ENCODE measurements at places on chromosomes 4 and X. TPM values are rescaled to one million over a fixed set of nuclear protein-coding genes. Genes with fewer than 3 reads are reported as not detected.

DNA sequence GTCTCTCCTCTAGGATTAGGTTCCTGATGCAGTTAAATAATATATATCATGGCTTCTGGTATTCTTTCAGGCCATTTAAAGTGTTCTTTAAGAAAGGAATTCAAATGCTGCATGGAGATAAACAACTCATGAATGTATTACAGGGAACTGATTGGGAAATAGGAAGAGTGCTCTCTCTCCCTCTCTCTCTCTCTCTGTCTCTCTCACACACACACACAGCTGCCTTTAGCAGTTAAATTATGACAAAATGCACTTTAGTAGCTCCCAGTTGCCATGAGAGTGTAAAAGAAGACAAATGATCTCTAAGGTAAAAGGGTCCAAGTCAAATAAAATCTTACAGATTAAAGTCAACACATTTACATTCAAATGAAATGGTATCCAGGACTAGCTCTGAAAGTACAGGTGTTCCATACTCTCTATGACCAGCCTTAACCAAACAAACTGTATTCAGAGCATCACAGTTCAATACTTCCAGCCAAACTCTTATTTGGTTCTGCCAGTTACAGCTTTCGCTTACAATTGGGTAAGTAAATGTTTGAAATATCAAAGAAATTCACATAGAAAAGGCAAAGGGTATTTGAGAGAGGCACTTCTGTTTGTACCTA lies 94.7 kb upstream of the CXXC4 start:
- H3K27me3 ChIP-seq = no peaks in the 10 kb centered on the region
- H3K4me1 ChIP-seq = no peaks in the 10 kb centered on the region
- H3K4me3 ChIP-seq = no peak overlapping the region
- no peaks in the 10 kb centered on the region for H3K36me3 ChIP-seq
- no peak overlapping the region for H3K27ac ChIP-seq

GRCh38 chr4:99002279-99002678 lies 6.8 kb downstream of the METAP1 start:
- no peaks in the 10 kb centered on the region for H3K27me3 ChIP-seq
- no peak overlapping the region for H3K4me3 ChIP-seq
- no peak for DNase-seq
- H3K27ac ChIP-seq = no peak overlapping the region

DNA sequence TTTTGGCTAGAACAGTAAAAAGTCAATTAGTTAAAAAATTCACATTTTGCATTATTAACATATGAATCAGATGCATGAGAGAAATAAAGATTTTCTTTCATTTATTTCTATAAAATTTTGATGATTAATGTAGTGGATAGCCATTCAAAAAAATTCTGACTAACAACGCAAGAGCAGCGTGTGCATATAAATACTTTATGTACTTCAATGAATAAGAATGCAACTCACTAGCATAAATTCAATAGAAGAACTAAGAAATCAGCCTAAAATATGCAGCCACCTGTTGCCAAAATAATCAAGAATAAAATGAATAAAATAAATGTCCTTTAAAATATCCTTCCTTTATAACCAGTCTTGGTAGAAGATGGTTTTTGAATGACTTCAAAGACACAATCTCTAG lies 471.9 kb downstream of the PDGFC start:
- H3K27me3 ChIP-seq = no peaks in the 10 kb centered on the region
- no peaks in the 10 kb centered on the region for H3K36me3 ChIP-seq
- no peak for DNase-seq
- H3K4me1 ChIP-seq = peaks cover 4% of the 10 kb centered on the region
- no peak overlapping the region for H3K27ac ChIP-seq

DNA sequence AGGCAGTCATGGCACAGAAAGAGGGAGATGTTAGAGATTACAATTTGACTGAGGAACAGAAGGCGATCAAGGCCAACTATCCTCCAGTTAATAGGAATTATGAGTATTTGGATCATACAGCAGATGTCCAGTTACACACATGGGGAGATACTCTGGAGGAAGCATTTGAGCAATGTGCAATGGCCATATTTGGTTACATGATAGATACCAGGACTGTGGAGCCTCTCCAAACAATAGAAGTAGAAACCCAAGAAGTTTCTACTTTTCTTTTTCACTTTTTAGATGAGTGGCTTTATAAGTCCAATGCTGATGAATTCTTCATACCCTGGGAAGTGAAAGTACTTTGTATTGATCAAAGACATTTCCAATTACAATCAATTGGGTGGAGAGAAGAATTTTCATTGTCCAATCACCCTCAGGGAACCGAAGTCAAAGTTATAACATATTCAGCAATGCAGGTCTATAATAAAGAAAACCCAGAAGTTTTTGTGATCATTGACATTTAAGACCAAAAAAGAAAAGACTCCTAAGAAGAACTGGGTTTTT lies 139.1 kb downstream of the MAB21L2 start:
- H3K36me3 ChIP-seq = peaks cover 15% of the 10 kb centered on the region
- H3K27ac ChIP-seq = no peak overlapping the region
- H3K4me3 ChIP-seq = no peak overlapping the region
- H3K27me3 ChIP-seq = no peaks in the 10 kb centered on the region
- DNase-seq = no peak

GRCh38 chr4:47830265-47831025 lies 7.4 kb downstream of the CORIN start:
- no peak overlapping the region for H3K27ac ChIP-seq
- no peak for DNase-seq
- H3K4me3 ChIP-seq = no peak overlapping the region
- H3K27me3 ChIP-seq = peaks cover 8% of the 10 kb centered on the region
- peaks cover 2% of the 10 kb centered on the region for H3K4me1 ChIP-seq

DNA sequence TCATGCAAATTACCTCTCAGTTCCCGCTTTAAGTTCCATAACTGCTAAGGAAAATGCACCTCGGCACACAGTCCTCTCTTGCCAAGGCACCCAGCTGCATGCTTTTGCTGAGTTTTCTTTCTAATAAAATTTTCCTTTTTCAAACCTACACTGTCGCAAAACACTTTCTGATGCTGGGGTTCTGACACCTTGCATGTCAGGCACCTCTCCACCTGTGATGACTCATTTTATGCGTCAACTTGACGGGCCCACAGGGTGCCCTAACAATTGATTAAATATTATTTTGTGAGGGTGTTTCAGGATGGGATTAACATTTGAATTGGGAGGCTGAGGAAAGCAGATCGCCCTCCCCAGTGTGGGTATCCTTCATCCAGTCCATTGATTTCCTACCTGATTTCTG lies 291.0 kb upstream of the STS start:
- DNase-seq = no peak
- H3K27ac ChIP-seq = no peak overlapping the region
- H3K36me3 ChIP-seq = no peaks in the 10 kb centered on the region

DNA sequence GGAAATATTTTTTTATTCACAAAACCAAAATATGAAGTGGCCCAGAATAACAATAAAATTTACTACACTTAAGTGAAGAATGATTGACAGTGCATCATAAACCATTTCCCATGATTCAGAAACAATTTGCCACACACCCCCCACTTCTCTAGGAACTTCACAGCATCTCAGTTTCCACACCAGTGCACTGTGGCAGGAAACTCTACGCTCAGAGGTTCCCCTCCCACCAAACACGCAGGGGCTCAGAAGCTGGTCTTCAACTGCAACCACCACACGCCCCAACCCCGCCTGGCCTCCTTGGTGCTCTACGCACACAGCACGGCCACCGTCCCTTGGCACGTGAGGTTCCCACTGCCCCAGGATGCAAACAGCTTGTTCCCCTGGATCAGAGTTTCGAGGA lies 63.7 kb downstream of the ZFYVE28 start:
- H3K36me3 ChIP-seq = no peaks in the 10 kb centered on the region
- H3K27ac ChIP-seq = no peak overlapping the region
- H3K4me1 ChIP-seq = no peaks in the 10 kb centered on the region

- H3K36me3 ChIP-seq = no peaks in the 10 kb centered on the region
- no peaks in the 10 kb centered on the region for H3K27me3 ChIP-seq
- no peak for DNase-seq
- peaks cover 29% of the 10 kb centered on the region for H3K4me1 ChIP-seq
- H3K4me3 ChIP-seq = no peak overlapping the region
- peak overlapping the region; percentile 16 for H3K27ac ChIP-seq
These were observed 16.1 kb downstream of the RNF4 start for GRCh38 chr4:2484993-2485392.

DNA sequence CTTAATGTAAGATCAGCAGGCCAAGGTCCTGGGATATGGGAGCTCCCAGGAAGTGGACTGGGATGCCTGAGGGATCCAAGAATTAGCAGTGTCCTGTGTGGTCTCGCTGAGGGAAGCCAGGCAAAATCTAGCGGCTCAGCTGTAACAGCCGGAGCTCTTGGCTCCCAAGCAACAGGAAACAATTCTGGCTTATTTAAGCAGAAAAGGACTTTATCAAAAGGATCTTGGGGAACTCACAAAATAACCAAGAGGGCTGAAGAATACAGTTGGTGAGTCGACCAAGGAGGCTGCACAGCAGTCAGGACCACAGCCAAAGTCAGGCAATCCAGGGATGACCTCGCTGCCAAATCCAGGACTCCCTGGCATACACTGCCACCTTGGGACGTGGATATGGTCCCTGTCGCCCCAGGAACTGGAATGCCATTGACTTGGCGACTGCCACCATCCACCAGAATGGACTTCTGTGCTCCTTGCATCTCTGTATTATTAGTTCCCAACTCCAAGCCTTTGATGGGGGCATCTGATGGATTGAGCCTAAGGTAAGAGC lies 165.3 kb upstream of the BCOR start:
- no peak overlapping the region for H3K4me3 ChIP-seq
- H3K27ac ChIP-seq = peak overlapping the region; percentile 90
- no peak for DNase-seq
- no peaks in the 10 kb centered on the region for H3K36me3 ChIP-seq
- peaks cover 46% of the 10 kb centered on the region for H3K4me1 ChIP-seq
- H3K27me3 ChIP-seq = no peaks in the 10 kb centered on the region

- H3K36me3 ChIP-seq = peaks cover 6% of the 10 kb centered on the region
- no peak for DNase-seq
- H3K27me3 ChIP-seq = no peaks in the 10 kb centered on the region
- no peak overlapping the region for H3K27ac ChIP-seq
These were observed 2.2 kb downstream of the RBBP7 start for GRCh38 chrX:16867947-16868346.

GRCh38 chr4:110055158-110055768 lies 142.6 kb downstream of the EGF start:
- no peak for DNase-seq
- no peaks in the 10 kb centered on the region for H3K27me3 ChIP-seq
- no peak overlapping the region for H3K27ac ChIP-seq
- H3K36me3 ChIP-seq = peaks cover 2% of the 10 kb centered on the region
- no peak overlapping the region for H3K4me3 ChIP-seq
- peaks cover 29% of the 10 kb centered on the region for H3K4me1 ChIP-seq

NPY5R gene
- total RNA-seq = not detected

USP51 gene
- total RNA-seq = 1.7 TPM

SYN1 gene
- total RNA-seq = 0.71 TPM

CLNK gene
- not detected for total RNA-seq

CTAG1A gene
- total RNA-seq = not detected

FAM47A gene
- not detected for total RNA-seq

Measured in osteocyte (in vitro differentiated cells).